ENCODE measurements at places on chromosomes 2 and 18.

GRCh38 chr18:58547864-58548263 is 81.0 kb downstream of the ALPK2 start:
- no peak for DNase-seq

- DNase-seq, result no peak
Observed at GRCh38 chr18:12093520-12094257, at the start of gene ANKRD62. ANKRD62 (plus strand) TSS chr18:12093843; CDS start chr18:12094018, 175 bp downstream.

- DNase-seq, result no peak
Observed at GRCh38 chr18:74928194-74928968, 280.6 kb downstream of the PTGR3 start.

DNA sequence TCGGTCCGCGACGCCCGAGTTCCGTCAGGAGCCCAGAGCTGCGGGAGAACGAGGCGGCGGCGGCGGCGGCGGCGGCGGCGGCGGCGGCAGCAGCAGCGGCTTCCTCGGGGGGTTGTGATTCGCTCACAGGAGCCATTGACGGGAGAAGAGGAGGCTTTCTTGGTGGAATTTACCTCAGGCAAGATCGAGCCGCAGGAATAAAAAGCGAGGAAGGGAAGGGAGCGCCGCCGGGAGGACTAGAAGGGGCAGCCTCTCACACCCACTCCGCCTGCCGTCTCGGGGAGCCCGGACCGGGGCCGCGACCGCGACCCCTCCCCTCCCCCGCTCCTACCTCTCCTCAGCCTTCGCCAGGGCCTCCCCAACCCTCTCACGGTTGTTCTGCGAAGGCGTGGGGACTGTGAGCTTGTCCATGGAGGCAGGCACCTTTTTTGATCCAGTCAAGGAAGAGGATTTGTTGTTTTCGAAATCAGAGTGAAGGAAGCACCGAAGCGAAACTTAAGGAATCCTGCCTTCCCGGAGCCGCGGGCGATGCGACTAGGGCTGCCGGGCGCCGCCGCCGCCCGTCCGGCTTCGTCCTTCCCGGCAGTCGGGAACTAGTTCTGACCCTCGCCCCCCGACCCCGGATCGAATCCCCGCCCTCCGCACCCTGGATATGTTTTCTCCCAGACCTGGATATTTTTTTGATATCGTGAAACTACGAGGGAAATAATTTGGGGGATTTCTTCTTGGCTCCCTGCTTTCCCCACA is 506 bp downstream of the BMPR2 start:
- peak; percentile 21 for DNase-seq

DNA sequence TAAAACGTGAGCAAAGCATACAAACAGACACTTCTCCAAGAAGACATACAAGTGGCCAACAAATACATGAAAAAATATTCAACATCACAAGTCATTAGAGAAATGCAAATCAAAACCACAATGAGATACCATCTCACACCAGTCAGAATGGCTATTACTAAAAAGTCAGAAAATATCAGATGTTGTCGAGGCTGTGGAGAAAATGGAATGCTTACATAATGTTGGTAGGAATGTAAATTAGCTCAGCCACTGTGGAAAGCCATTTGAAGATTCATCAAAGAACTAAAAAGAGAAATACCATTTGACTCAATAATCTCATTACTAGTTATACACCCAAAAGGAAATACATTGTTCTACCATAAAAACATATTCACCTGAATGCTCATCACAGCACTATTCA is 825.7 kb downstream of the SUCLG1 start:
- no peak for DNase-seq

GRCh38 chr2:80395251-80395650 is 90.7 kb upstream of the LRRTM1 start:
- DNase-seq, result no peak

DNA sequence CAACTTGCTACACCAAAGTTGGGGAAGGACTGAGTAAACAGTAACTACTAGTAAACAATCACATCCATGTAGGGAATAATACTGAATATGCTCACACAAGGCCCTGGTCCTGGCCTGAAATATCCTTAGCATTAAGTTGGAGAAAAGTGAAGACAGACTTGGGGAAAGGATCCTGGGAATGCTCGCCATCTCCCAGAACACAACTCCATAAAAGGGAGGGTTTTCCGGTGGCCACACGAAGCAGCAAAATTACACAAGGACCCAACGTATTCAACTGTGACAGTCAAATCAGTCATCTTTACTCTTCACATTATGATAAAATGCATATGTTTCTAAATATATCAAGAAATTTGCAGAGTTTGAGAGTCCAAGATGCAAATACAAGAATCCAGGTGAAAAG is 7.3 kb downstream of the NEMP2 start:
- DNase-seq, result no peak

DNA sequence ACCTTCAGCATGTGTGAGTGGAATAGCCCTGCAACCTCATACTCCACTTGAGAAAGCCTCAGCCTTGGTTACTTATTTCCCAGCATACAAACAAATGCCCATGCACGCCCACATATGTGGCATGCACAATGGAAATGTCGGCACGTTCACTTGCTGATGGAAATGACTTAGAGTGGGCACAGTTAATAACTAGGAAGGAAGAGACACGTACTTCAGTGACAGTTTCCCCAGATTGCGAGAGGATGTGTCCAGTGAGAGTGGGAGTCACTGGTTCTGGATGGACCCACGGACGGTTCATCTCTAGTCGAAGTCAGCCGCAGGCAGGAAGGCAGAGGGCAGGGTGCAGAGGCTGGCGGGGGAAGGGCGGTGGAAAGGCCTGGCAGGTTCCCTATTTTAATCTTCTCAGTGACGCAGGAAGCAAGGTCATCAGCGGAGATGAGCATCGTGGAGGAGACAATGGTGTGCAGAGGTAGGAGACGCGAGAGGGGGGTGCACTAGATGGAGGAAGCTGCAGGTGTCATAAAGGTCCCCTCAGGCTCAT is 350.7 kb upstream of the MYT1L start:
- DNase-seq, result no peak

GRCh38 chr18:25497151-25497794 is 145.3 kb upstream of the ZNF521 start:
- no peak for DNase-seq

DNA sequence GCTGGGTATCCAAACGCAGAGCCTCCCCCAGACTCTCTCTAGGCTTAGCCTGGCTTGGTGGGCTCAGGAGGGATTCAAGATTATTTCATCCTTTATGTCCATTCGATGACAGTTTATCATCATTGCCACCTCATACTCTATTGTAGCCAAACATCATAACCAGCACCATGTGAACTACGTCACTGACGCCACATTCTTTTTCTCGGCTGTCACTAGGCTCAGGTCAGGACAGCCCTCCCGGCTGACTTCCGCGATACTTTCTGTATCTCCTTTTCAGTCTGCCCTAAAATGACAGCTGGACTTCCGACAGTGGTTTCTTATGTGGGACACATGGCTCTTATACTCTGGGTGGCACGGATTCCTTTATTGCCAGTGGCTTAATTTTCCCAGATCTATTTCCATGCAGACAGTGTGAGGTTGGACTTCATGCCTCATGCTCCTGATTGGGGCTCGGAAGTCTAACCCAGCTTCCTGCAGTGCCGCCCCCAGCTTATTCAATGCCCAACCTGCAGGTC is 39.8 kb upstream of the SMIM21 start:
- no peak for DNase-seq

GRCh38 chr18:51890762-51891161 is 449.2 kb upstream of the DCC start:
- no peak for DNase-seq

DNA sequence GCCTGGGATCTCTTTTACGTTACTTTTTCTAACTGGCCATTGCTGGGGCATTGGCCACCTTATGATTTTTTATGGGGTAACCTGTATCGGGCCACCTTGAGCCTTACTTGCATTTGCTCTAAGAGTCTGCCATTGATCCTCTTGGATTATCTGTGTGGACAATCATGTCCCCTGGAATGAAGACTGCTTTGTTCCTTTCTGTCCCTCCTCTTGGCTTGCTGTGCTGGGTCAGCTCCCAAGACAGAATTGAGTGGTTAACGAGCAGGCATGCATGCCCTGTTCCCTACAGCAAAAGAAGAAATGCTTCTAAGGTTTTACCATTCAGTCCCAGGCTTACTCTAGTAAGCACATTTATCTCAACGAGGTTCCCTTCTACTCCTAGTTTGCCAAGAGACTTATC is 46.3 kb downstream of the MAL start:
- DNase-seq, result no peak

- no peak for DNase-seq
Observed at GRCh38 chr2:2041256-2041824, 289.7 kb downstream of the MYT1L start.

- no peak for DNase-seq
Observed at GRCh38 chr2:145687442-145688134, 1167.7 kb upstream of the ZEB2 start.

DNA sequence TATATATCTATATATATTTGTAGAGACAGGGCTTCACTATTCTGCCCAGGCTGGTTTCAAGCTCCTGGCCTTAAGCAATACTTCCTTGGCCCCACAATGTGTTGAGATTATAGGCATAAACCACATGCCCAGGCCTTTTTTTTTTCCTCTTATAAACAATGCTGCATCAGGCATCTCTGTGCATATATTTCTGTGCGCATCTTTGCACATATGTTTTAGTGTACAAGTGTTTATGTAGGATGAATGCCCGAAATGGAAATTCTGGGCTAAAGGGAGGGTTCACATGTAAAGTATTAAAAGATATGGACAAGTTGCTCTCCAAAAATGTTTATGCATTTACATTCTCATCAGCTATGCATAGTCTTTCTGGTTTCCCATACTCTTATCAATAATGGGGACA is 183.2 kb upstream of the SPRED2 start:
- no peak for DNase-seq

GRCh38 chr2:134594399-134594798 is 124.4 kb downstream of the TMEM163 start:
- DNase-seq, result no peak

GRCh38 chr2:200258881-200259576 is 47.5 kb upstream of the SPATS2L start:
- no peak for DNase-seq

DNA sequence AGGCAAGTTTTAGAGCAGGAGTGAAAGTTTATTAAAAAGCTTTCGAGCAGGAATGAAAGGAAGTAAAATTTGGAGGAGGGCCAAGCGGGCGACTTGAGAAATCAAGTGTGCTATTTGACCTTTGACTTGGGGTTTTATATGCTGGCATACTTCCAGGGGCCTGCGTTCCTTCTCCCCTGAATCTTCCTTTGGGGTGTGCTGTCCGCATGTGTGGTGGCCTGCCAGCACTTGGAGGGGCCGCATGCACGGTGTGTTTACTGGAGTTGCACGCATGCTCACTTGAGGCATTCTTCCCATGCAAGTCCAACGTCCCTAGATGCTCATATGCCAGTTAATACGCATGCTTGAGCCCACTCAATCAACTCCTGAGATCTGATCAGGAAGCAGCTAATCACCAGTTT is 78.3 kb upstream of the MAP4K4 start:
- DNase-seq, result no peak

DNA sequence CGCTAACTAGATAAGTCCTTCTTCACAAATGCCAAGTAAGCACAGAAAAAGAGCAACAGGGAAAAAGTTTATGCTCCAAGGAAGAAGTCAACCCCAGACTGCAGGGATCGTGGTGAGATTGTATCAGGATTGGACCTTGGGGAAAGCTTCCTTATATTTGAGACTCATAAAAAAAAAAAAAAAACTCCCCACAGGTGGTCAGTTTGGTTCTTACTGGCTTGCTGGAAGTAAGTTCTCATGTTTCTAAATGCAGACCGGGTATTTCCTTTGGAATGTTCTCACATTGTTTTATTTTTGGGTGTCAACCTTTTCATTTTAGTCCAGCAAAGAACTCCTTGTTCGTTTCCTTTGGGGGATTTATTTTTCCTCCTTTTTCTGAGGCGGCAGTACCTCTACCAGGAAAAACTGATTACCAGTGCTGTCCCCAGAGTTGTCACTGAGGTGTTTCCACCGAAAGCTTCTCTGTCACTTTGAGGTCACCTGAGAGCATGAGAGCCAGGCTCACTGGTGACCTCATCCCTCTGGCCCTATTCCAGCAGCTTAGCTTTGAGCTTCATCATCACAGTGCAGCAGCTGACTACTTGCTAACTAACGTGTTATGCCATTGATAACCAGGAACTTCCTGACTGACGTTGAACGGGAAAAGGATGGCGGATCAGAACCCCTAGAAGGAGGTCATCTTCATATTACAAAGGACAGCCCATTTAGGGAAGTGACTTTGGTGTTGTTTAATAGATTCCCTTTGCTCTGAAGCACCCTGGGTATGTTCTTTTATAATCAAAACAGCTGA is 16.8 kb upstream of the ATP8B1 start:
- DNase-seq, result no peak

DNA sequence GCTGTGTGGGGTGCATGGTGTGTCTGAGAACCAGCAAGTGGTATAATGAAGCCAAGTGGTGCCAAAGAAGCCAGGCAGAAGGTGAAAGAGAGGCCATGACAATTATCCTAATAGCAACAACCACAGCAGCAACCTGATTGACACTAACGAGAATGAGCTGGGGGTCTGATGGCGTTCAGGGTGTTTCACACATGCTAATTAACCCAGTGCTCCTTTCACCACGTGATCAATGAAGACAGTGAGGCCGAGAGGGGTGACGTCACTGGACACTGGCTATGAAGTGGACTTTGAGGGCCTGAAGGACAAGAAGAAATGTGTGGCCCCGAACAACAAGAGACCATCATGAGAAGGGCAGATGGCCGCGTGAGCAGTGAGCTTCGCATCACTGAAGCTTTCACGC is 364.4 kb upstream of the ID2 start:
- DNase-seq, result no peak

DNA sequence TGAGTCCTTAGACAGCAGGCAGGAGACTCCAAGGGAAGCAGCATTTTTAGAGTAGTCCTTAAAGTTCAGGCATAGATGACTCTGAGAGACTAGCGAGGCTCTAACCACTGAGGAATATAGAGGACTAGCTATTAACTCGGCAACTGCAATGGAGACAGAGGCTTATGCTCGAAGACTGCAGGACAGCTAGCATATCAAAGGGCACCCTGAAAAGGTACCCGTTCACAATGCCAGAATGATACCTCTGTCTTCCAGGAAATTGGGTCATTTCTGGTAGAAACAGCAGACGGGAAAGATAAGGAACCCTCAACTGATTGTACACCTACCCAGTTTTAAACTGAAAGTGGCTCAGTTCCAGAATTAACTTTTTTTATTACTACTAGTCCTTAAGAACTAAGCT is 1204.0 kb upstream of the ZEB2 start:
- DNase-seq, result no peak

DNA sequence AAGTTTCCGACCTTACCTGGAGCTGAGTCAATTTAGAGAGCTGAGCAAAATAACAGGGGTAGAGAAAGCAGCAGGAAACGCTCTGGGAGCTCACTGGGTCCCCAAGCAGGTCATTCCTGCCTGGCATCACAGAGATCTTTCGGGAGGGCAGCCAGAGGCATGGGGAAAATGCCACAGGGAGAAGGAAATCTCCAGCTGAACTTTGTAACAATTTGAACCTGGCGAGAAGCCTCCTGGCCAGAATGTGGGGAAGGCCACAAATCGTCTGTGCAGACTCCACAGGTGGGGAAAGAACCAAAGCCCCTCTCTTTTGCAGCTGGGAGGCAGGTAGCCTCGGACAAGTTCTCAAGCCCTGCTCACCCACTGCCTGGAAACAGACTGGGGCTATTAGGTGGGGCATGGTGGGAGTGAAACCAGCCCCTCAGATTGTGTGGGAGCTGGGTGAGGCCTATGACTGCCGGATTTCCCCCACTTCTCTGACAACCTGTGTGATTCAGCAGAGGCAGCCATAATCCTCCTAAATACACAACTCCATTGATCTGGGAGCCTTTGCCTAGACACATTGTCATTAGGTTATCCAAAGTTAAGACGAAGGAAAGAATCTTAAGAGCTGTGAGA is 53.9 kb downstream of the INO80D start:
- DNase-seq, result no peak

- DNase-seq, result no peak
Observed at GRCh38 chr2:204776781-204777559, 231.7 kb downstream of the PARD3B start.

All from T follicular helper cell (primary cell).